ENCODE measurements at places on chromosomes 11 and 22.

- no peak for DNase-seq
Measured at GRCh38 chr11:35507688-35508087, 17.7 kb downstream of the PAMR1 start.

DNA sequence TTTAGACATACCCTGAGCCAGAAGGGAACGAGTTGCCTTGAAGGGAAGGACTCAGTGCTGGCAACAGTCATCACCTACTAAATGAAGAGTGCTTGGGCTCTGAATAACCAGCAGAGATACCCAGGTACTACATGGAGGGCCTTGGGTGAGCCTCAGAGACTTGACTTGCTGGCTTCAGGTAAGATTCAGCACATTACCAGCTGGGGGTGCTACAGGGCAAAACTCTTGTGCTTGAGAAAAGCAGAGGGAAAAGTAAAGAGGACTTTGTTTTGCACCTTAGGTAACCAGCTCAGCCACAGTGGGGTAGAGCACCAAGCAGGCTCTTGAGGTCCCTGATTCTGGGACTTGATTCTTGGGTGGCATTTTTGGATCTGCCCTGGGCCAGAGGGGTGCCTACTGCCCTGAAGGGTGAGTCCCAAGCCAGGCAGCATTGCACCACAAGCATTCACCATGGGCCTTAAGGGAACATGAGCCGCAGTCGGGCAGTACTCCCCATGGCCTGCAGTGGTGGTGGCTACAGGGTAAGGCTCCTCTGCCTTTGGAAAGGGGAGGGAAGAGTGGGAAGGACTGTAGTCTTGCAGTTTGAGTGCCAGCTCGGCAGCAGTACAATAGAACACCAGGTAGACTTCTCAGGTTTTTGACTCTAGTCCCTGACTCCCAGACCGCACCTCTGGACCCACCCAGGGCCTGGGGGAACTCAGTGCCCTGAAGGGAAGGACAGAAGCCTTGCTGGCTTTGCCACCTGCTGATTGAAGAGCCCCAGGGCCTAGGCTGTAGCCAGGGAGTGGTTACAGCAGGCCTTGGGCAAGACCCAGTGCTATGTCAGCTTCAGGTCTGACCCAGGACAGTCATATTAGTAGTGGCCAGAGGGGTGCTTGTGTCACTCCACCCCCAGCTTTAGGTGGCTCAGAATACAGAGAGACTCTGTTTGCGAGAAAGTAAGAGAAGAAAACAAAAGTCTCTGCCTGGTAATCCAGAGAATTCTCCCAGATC, 22.7 kb upstream of the PLEKHA7 start:
- no peak for DNase-seq

- no peak for DNase-seq
Measured at GRCh38 chr11:65685981-65686380, 23.3 kb upstream of the RELA start.

DNA sequence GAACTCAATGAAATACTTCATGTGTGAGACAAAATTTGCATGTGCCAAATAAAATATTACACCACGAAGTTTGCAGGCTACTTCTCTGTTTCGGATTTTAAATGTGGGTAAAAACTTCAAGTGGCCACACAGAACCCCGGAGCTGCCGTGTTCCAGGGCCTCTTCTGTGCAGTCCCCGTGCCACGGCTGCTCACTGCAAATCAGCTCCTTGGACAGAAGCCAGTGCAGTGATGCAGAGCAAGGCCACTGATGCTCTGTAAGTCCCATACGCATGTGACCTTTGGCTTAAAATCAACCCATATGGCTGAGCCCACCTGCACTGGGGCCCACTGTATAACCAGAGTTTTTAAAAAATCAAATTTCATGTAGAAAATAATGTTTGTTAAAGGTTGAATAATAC, 1309.4 kb downstream of the TBC1D22A start:
- no peak for DNase-seq

GRCh38 chr22:37476389-37477329, 9.5 kb downstream of the MFNG start:
- no peak for DNase-seq

DNA sequence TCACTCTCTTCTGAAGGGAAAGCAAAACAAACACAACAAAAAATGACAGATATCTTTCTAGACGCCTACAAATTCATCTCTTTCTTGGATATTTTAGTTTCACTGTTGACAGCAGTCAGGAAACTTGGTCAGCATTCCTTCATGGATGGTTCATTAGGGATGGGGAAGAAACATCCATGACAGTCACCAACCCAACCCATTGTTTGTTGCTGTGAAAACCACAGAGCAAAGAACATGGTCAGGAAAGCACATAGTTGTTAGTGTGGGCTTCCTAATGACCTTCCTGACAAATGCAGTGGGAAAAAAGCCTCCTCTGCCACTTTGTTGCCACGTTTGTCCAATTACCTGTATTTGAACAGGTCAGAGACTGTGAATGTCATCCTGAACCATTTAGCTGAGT, 139.8 kb upstream of the SNX19 start:
- no peak for DNase-seq

- DNase-seq, result no peak
Measured at GRCh38 chr11:94676814-94677213, 91.3 kb upstream of the AMOTL1 start.

GRCh38 chr11:98600786-98601773, 419.7 kb upstream of the CNTN5 start:
- no peak for DNase-seq

GRCh38 chr11:126587541-126587940, 232.1 kb downstream of the ST3GAL4 start:
- DNase-seq, result no peak

DNA sequence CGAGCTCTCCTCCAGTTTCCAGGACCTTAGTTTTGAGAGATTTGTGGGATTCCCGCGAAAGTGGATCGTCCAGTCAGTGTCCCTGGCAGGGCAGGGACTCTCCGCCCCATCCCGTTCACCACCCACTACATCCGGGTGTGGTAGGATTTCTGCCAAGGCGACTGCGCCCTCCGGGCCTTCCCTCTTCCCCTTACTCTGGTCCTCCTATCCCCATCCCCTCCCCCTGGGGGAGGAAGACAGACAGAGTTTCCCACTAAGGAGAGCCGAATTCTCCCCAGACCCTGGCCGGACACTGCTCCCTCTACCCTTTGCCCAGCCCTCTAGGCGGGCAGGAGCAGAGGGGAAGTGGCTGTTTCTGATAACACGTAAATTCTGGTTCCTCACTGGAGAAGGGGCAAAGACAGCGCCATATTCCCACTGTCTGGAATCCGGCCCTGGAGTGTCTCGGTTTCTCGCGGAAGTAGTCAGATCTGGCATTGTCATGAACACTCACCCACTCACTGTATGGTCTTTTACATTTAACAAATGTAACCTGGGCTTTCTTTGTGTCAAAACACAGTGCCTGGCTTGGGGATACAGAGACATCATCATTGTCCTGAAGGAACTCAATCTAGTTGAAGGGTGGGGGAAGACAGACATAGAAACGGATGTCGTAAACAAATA, 1.1 kb upstream of the NECTIN1 start:
- no peak for DNase-seq

Measured in stimulated activated CD4-positive, alpha-beta T cell treated with anti-CD3 and anti-CD28 coated beads, Interleukin-1b, Interleukin-23, amount 100 ng/mL, for 24 hours (primary cell).